ENCODE measurements at places on chromosomes 3 and 15. TPM values are rescaled to one million over a fixed set of nuclear protein-coding genes. Genes with fewer than 3 reads are reported as not detected.

SEMA5B gene
- 0.25 TPM for total RNA-seq

ADCY5 gene
- 16.7 TPM for total RNA-seq

DNA sequence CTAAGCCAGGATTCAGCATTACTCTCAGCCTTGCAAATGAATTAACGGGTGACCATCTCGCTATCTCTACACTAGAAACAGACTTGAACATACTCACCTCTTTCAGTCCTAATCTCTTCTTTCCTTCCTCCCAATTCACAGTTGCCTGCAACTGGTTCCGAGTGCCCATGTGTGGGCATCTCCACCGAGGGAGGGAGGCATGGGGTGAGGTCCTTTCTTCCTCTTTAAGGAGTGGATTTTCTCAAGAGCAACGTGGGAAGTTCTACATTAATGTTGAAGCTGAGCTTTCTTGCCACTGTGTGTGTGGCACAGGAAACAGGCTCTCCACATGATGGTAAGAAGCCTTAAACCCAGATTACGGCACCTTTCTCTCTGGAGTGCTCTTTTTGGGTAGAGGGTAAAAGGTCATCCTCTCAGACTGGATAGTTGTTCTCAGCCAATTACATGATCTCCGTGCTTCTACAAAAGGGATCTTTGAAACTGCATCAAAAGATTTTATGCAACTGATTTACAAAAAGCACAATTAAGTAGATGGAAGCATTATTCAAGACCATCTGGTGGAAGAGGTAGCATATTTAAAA lies 286.8 kb upstream of the NR2F2 start:
- DNase-seq = no peak

- DNase-seq = no peak
These were observed 33.1 kb downstream of the ZNF592 start for GRCh38 chr15:84781495-84781894.

CLDN1 gene
- 48.6 TPM for total RNA-seq

GRCh38 chr3:40848421-40848820 lies 323.7 kb downstream of the ZNF621 start:
- no peak for DNase-seq

GRCh38 chr3:180922242-180922641 lies 9.8 kb downstream of the FXR1 start:
- DNase-seq = no peak

DNA sequence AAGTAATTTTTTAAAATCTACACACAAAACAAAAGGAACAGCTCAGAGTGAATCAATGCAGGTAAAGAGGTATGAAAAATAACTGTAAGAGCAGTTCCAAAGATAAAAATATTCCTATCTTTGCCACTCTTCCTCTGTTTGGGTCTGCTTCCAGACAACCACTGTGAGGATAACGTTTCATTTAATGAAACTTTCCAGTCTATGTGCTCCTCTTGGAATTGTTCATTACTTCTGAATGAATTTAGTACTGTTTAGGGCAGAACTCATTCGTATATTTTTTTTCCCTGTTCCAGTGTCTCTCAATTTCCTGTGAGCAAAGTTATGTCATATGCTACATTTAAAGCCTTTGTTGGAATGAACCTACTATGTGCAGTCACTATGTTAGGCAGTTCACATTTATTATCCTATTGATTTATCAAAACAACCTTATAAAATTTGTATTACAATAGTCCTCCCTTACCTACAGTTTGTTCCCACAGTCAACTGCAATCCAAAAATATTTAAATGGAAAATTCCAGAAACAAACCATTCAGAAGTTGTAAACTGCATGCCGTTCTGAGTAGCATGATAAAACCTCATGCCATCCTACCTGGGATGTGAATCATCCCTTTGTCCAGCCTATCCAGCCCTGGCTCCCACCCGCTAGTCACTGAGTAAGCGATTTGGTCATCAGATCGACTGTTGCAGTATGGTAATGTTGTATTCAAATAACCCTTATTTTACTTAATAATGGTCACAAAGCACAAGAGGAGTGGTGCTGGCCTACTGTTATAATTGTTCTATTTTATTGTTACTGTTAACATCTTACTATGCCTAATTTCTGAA lies 98.1 kb downstream of the TMCC1 start:
- DNase-seq = no peak

INTS14 gene
- 28.0 TPM for total RNA-seq

- no peak for DNase-seq
These were observed 67.4 kb downstream of the USP13 start for GRCh38 chr3:179720196-179720595.

TRPM1 gene
- not detected for total RNA-seq

DNA sequence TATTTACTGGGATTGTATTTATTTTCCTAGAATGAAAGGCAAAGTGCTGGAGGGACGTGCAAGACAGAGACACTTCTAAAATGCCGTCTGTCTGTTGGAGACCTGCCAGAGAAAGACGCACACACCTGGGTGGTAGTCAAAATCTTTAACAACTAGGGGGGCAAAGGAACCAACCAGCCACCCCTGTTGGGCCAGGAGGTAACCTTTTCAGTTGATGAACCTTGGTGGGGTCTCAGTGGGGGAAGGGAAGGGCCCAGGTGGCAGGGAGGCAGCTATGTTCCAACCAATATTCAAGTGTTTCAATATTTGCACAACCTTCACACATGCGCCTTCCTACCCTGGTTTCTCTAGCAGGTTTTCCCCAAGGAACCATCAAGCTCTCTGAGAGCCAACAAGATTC lies 99.0 kb downstream of the MEGF11 start:
- no peak for DNase-seq

DNA sequence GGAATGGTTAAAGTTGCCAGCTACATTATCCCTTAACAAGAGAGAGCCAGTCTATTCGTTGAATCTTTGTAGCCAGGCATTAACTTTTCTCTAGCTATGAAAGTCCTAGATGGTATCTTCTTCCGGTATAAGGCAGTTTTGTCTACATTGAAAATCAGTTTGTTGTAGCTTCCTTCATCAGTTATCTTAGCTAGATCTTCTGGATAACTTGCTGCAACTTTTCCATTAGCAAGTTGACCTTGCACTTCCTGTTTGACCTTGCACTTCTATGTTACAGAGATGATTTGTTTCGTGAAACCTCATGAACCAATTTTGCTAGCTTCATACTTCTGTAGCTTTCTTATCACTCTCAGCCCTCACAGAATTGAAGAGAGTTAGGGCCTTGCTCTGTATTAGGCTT lies 24.1 kb downstream of the TOPAZ1 start:
- no peak for DNase-seq

DNA sequence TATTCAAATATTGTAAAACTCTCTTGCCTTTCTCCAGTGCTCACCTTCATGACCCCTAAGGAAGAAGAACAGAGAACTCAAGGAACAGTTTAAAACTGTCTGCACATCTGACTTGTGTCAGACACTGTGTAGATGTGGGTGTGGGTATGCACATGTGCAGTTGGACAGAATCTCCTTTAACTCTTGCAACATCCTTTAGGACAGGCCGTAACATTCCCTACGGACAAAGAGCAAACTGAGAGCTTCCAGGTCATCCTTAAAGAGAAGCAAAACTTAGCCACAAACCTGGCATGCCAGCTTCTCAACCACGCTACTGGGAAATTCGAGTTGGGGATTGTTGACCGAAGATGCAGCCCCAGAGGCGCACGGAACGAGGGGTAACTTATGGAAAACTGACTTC lies 4.1 kb upstream of the SFMBT1 start:
- no peak for DNase-seq

DNA sequence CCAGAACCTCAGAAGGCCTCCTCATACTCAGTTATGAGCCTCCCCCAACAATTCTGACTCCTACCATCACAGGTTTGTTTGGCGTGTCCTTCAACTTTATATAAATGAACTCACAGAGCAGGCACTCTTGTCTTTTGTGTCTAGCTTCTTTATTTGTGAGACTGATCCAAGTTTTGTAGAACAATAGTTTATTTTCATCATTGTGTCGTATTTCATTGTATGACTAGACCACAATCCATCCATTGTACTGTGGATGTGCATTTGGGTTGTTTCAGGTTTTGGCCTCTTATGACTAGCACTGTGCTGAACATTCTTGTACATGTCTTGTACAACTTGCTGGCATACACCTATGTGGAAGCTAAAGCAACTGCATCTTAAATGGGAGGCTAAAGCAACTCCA lies 292.8 kb upstream of the LYSMD4 start:
- DNase-seq = peak; percentile 42

GRCh38 chr3:197298945-197299854 lies 788 bp upstream of the DLG1 start:
- DNase-seq = no peak

- no peak for DNase-seq
These were observed 31.6 kb downstream of the SCAP start for GRCh38 chr3:47444103-47444502.

GRCh38 chr3:40765884-40766283 lies 241.1 kb downstream of the ZNF621 start:
- DNase-seq = no peak

AGBL1 gene
- not detected for total RNA-seq

DNA sequence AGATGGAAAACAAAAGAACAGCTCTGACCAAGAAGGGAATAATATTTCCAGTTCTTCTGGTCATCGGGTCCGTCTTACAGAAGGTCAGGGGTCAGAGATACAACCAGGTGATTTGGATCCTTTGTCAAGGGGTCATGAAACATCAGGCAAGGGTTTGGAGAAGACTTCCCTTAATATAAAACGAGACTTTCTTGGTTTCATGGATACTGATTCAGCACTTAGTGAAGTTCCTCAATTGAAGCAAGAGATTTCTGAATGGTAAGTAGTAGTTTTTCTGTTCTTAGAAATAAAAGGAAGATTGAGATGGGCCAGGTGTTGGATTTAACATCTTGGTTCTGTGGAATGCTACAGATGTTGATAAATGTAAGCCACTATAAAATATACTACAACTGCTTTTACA lies 9.5 kb downstream of the MGA start:
- DNase-seq = no peak

- DNase-seq = no peak
These were observed 26.4 kb downstream of the TIGIT start for GRCh38 chr3:114320246-114320645.

GRCh38 chr3:137642831-137643230 lies 121.3 kb upstream of the SOX14 start:
- no peak for DNase-seq

NEK10 gene
- not detected for total RNA-seq

DNA sequence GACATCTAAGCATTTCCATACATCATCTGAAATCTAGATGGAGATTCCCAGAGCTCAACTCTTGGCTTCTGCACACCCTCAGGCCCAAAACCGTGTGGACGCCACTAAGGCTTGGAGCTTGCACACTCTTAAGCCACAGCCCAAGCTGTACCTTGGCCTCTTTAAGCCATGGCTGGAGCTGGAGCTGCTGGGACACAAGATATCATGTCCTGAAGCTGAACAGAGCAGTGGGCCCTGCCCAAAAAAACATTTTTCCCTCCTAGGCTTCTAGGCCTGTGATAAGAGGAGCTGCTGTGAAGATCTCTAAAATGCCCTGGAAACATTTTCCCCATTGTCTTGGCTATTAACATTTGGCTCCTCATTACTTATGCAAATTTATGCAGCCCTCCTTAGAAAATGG lies 188.7 kb upstream of the MBNL1 start:
- DNase-seq = no peak

DNA sequence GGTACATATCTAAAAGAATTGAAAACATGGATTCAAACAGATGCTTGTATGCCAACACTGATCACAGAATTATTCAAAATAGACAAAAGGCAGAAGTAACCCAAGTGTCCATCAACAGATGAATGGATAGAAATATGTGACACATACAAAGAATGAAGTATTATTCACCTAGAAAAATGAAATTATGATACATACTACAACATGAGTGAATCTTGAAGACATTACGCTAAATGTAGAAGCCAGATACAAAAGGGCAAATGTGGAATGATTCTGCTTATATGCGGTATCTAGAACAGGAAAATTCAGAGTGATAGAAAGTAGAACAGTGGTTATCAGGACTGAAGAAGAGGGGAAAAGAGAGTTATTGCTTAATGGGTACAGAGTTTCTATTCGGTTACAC lies 26.2 kb upstream of the SLC12A8 start:
- DNase-seq = no peak

GRCh38 chr3:31371484-31372177 lies 161.1 kb upstream of the STT3B start:
- no peak for DNase-seq

DNA sequence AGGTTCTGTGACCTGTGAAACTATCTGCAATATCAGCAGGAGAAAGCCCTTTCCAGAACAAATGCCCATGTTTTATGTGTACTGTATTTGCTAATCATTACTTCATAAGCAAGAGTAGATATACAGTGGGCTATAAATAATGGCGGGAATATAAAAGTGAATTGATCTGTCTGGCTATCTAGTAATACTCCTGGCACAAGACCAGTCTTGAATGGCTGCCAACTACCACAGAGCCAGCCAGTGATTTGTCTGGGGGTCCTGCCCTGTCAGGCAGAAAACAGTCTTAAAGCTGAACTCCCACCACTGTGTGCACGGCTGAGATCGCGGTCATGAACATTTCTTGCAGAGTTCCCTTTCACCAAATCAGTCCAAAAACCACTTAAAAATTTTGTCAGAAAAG lies 176.3 kb downstream of the MEIS2 start:
- no peak for DNase-seq

KCNH8 gene
- 2.0 TPM for total RNA-seq

- no peak for DNase-seq
These were observed 20.5 kb downstream of the TSC22D2 start for GRCh38 chr3:150428562-150428961.

GRCh38 chr15:42576040-42576594 lies 711 bp downstream of the STARD9 start:
- no peak for DNase-seq

GRCh38 chr3:64520334-64520733 lies 167.5 kb downstream of the ADAMTS9 start:
- no peak for DNase-seq

DNA sequence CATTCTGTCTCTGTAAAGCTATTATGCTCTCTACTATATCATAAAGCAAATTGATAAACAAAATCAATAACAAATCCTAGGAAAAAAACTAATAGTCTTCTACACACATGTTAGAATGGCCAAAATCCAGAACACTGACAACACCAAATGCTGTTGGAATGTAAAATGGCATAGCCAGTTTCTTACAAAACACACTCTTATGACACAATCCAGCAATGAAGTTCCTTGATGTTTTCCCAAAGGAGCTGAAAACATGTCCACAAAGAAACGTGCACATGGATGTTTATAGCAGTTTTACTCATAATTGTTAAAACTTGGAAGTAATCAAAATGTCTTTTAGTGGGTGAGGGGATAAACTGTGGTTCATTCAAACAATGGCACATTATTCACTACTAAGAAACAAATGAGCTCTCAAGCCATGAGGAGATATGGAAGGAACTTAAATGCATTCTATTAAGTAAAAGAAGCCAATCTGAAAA lies 32.7 kb downstream of the CADM2 start:
- DNase-seq = no peak

GRCh38 chr3:124621498-124621897 lies 108.8 kb upstream of the UMPS start:
- no peak for DNase-seq
